Non-pigmented ciliary epithelial cell (primary cell): ENCODE measurements at places on chromosomes 4 and X.

GRCh38 chrX:19133231-19133630, 11.0 kb upstream of the ADGRG2 start:
- no peak for DNase-seq

GRCh38 chrX:45001048-45001447, 128.1 kb downstream of the KDM6A start:
- DNase-seq: no peak

GRCh38 chrX:44898411-44899221, 25.6 kb downstream of the KDM6A start:
- DNase-seq: no peak

- DNase-seq: no peak
These were observed 62.1 kb downstream of the GPRIN3 start for GRCh38 chr4:89245459-89245858.

GRCh38 chr4:1603413-1604135, 80.5 kb downstream of the FAM53A start:
- DNase-seq: no peak

GRCh38 chr4:150673793-150674192, 91.8 kb downstream of the MAB21L2 start:
- DNase-seq: no peak

DNA sequence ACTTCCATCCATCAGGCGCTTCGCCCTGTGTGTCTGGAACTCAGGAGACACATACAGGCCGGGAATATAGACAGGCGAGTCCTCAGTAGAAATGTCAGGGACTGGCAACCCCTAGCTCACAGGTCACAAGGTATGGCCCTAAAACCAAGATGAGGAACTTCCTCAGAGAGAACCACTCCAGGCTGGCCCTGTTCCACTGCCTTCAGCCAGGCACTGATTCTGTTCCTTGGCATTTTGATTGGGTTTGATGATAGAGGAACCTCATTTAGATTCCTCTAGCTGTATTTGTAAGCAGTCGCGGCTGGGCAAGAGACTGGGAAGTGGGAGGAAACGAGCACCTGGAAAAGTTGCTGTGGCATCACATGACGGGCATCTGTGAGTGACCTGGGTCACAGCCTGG, 8.1 kb downstream of the HPSE start:
- DNase-seq: no peak

GRCh38 chr4:99323756-99324155, 2.6 kb upstream of the ADH1B start:
- DNase-seq: no peak

DNA sequence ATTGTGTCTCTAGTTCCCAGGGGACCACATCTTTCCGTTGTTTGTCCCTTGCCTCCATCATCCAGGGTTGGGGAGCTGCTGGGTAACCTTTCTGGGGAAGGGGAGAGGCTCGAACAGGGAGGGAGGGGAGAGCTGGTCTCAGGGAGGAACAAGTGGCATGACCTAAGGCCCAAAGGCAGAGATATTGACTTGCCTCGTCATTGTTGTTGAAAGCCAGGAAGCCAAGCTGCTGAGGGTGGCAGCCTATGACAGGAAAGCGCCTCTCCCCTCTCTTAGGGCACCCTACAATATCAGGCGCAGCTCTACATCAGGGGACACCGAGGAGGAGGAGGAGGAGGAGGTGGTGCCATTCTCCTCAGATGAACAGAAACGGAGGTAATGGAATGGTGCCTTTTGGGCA, 20.8 kb downstream of the ZNF185 start:
- DNase-seq: no peak

DNA sequence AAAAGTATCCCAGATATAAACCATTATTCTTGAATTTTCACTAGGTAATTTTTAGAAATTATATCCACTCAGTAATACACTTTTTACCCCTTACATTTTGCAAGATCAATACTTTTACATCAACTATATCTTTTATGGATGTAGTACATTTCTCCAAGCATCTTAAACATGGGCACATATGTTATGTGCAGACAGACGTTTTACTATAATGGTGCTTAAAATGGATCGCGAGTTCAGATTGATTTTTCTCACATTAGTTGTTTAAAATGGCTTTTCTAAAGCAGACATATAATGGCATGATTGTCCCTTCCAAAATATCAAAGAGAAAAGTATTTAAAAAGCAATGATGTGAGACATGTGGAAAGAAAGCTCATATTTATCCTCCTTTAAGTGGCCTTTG, 786.1 kb downstream of the PDHA2 start:
- no peak for DNase-seq

- DNase-seq: no peak
These were observed 393.3 kb upstream of the TRAM1L1 start for GRCh38 chr4:117478702-117479101.

DNA sequence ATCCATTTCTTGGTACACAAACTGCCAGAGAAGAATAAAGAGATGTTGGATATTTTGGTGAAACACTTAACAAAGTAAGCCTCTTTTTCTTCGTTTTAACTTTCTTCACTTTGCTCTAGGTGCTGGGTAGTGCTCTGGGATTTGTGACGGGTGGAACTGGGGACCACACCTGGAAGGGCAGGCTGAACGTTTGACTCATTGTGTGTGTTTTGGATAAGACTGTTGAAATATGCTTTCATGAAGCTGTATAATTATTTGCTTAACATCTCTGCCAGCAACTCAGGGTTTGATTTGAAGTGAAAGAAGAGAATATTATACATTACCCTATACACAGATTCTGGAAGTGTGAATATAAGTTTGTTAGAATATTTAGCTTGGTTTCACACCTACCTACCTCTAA, 233.2 kb downstream of the ARHGAP10 start:
- DNase-seq: no peak

- DNase-seq: no peak
These were observed 84.3 kb upstream of the HPRT1 start for GRCh38 chrX:134375691-134376090.

DNA sequence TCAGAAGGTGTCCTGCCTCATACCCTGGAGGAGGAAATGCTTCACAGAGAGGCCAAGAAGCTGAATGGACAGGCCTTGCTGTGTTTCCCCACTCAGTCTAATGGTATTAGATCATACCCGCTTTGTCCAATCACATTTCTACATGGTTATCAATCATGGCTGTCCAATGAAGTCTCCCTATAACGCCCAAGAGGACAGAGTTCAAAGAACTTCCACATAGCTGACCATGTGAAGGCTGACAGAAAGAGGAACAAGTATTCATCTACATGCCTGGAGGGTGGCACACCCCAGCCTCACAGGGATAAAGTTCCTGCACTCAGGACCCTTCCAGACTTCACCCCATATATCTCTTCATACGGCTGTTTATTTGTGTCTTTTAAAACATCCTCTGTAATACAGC, 123.4 kb downstream of the MANBA start:
- DNase-seq: no peak

- DNase-seq: no peak
These were observed 362.6 kb downstream of the GASK1B start for GRCh38 chr4:157810137-157810774.

DNA sequence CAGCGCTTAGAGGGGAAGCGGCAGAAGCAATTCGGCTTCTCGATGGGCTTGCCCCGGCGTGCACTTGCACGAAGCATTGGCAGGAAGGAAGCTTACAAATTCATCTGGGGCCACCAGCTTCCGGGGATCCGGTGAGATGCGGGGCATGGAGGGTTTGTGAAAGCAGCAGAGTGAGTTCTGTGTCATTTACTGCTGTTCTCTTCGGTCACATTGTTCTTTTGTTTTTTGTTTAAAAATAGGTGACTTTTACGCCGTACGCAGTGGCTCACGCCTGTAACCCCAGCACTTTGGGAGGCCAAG, 47.0 kb downstream of the ASMT start:
- no peak for DNase-seq

GRCh38 chr4:55330241-55330640, 15.8 kb upstream of the SRD5A3 start:
- no peak for DNase-seq

DNA sequence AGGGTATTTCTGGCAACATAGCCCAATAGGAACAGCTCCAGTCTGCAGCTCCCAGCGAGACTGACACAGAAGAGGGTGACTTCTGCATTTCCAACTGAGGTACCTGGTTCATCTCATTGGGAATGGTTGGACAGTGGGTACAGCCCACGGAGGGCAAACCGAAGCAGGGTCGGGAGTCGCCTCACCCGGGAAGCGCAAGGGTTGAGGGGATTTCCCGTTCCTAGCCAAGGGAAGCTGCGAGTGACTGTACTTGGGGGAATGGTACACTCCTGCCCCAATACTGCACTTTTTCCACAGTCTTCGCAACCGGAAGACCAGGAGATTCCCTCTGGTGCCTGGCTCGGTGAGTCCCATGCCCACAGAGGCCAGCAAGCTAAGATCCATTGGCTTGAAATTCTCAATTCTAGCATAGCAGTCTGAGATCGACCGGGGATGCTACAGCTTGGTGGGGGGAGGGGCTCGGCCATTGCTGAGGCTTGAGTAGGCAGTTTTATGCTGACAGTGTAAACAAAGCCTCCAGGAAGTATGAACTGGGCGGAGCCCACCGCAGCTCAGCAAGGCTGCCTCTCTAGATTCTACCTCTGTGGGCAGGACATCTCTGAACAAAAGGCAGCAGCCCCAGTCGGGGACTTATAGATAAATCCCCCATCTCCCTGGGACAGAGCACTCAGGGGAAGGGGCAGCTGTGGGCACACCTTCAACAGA, 14.0 kb upstream of the ADAD1 start:
- no peak for DNase-seq

GRCh38 chr4:104693601-104694201, 199.0 kb upstream of the CXXC4 start:
- no peak for DNase-seq

GRCh38 chrX:24963823-24964222, 51.9 kb downstream of the ARX start:
- peak; percentile 4 for DNase-seq

GRCh38 chr4:13430834-13431568, 53.1 kb downstream of the RAB28 start:
- no peak for DNase-seq

GRCh38 chrX:20399728-20400414, 133.2 kb upstream of the RPS6KA3 start:
- DNase-seq: no peak

DNA sequence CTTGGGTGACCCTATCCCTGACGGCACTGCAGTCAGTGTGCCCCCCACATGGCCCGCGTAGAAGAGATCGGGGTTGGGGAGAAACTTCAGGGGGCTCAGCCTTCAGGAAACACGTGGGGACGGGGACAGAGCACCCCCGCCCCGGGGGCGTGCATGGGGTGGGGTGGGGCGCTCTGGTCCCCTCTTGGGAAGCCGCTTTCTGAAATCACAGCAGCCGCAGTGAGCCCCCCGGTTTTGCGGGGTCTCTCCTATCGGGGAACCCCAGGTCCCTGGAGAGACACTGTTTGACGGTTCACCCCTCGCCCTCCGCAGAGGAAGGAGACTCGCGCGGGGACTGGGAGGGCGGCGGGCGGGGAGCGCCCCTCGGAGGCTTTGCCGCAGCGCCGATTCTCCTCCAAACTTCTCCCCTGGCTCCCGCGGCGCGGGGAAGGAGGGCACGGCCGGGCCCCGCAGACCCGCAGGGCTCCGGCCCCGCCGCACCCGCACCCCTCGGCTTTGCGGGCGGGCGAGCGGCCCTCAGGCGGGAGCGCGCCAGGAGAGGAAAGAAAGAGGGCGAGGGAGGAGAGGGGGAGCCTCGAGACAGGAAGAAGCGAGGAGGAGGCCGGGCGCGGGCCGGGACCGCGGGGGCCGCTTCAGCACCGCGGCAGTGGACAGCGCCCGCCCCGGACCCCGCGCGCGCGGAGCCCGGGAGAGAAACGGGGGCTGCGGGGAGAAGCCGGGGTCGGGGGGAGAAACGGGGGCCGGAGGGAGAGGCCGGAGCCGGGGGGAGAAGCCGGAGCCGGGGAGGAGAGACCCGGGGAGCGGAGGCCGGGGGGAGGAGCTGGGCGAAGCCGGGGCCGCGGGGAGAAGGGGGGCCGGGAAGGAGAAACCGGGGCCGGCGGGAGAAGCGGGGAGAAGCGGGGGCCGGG, 612 bp downstream of the CPLX1 start:
- DNase-seq: no peak

- DNase-seq: no peak
These were observed 40.8 kb upstream of the NUDT6 start for GRCh38 chr4:122963216-122963615.

DNA sequence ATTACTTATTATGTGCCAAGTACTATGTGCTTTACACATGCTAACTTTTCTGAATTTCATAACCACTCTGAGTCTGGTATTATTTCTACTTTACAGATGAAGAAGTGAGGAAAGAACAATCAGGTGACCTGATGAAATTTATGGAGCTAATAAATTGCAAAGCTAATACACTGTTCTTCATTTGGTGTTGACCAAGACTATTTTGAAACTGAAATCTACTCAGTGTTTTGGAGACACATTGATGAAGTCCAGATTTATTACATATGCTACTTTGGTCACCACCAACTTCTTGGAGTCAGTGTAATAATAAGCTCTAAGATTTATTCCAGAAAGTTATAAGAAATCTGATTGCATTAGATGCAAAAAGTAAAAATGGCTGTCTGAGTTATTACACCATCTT, 637.9 kb downstream of the FAT4 start:
- no peak for DNase-seq

GRCh38 chr4:49063670-49064069, 77.6 kb downstream of the CWH43 start:
- DNase-seq: no peak

- peak; percentile 13 for DNase-seq
These were observed 100.3 kb downstream of the EMCN start for GRCh38 chr4:100417565-100417964.
